NCI-H226 (cell line): ENCODE measurements at places on chromosomes 7 and 10.

GRCh38 chr7:29878081-29878688 lies 71.9 kb downstream of the WIPF3 start:
- DNase-seq, result peak; percentile 49

GRCh38 chr7:19930051-19930450 lies 156.6 kb upstream of the TMEM196 start:
- peak; percentile 44 for DNase-seq

DNA sequence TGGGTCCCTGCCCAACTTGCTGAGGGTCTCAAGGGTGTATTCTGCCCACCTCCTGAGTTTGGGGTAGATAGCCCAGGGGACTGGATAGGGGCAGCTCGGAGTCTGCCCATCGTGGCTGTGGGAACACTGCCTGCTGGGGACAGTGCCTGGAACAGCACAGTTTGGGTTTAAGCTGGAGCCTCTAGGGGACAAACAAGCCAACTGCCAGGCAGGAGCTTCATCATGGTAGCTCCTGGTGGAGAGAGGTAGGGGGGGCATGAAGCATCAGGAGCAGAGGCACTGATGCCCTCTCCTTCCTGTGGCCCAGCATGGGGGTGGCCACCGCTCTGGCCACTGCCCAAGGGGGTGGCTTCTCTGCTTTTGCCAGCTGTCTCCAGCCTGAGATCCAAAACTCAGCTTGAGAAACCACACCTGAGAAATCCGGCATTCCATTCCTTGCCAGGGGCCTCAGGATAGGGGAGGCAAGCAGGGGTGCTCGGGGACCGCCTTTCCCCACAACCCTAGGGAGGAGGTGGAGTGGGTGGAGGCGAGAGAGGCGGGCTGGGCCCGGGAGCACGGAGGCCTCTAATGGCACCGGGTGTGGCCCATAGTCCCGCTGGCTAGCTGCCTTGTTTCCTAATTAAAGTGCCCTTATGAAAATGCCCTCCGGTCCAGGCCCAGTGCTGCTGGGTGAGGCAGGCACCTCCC lies 47.6 kb downstream of the UNC5B start:
- DNase-seq, result no peak

- no peak for DNase-seq
These were observed 142.1 kb downstream of the JCAD start for GRCh38 chr10:29917311-29917710.

- DNase-seq, result no peak
These were observed 188.3 kb downstream of the DGKB start for GRCh38 chr7:14714161-14714728.

GRCh38 chr7:135770139-135770710 lies 21.6 kb upstream of the FAM180A start:
- DNase-seq, result no peak

DNA sequence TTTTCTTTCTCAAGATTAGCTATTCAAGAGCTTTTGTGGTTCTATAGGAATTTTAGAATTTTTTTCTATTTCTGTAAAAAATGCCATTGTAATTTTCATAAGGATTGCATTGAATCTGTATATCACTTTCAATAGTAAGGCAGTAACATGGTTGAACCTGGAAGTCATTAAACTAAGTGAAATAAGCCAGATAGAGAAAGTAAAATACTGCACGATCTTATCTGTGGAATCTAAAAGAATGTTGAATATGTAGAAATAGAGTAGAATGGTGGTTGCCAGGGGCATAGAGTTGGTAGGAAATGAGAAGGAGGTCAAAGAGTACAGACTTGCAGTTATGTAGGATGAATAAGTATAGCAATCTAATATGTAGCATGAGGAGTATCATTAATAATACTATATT lies 1073.5 kb upstream of the LRRN3 start:
- peak; percentile 19 for DNase-seq

- no peak for DNase-seq
These were observed 71.4 kb downstream of the ELMO1 start for GRCh38 chr7:37377231-37377630.

DNA sequence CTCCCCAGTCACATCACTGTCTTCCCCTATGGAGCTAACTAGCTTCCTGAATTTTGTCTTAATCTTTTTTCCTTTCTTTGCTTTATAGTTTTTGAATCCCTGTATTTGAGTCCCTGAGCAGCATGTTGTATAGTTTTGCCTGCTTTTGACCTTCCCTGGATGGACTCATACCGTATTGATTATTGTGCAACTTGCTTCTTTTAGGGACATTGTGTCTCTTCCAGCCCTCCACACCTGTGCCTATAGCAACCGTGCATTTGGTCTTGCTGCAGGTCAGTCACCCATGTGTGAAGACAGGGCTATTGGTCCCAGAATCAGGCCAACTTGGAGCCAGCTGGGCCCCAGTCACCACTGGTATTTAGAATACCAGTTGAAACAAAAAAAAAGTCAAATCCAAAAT lies 158.9 kb upstream of the ADCY1 start:
- no peak for DNase-seq

GRCh38 chr10:52420656-52421055 lies 106.6 kb downstream of the DKK1 start:
- peak; percentile 93 for DNase-seq

DNA sequence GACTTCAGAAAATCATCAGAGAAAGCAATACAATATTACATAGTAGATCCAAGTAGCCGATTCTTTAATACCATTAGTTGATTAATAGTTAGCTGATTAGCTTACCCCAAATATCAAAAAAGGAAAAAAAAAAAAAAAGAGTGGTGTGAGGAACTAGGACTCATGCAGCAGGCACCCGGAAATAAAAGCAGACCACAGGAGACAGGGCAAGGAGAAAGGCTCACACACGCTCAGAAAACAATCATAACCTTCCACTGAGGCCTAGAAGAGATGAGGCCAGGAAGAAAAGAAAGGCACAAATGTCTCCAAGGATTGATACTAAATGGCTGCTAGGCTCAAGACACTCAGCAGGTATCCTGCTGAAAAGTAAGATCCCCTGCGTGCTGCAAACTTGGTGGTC lies 25.9 kb downstream of the TRDMT1 start:
- DNase-seq, result no peak

DNA sequence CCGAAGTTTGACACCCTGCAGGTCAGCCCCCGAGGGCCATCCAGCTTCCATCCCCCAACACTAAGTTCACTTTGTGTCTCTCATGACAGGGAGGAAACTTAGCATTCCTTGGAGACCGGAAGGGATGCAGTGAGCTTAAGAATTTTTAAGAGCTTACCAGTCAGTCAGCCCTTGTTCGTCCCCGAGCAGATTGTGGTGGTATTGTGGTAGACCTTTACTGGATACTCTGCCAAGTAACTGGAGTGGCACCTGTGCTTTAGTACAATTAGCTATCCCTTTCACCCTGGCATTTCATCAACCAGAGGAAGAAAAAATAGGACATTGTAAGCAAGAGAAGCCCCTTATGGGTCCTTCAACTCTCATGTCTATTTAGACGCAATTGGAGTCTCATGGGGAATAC lies 74.8 kb downstream of the NSUN6 start:
- DNase-seq, result no peak

DNA sequence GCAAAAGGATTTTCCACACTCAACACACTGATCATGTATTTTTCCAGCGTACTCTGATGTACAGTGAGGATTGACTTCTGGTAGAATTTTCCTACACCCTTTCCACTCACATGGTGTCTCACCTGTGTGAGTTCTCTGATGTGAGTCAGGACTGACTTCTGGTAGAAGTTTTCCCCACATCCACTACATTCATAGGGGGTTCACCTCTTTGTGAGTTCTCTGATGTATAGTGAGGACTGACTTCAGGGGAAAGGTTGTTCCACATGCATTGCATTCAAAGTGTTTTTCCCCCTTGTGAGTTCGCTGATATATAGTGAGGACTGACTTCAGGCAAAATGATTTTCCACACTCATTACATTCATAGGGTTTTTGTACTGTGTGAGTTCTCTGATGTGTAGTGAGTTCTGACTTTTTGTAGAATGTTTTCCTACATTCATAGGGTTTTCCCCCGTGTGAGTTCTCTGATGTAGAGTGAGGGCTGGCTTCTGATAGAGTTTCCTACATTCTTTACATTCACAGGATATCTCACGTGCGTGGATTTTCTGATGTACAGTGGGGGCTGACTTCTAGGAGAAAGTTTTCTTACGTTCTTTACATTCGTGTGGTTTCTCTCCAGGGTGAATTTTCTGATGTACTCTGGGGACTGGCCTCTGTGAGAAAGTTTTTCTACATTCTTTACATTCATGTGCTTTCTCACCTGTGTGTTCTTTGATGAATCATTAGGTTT lies 146.5 kb downstream of the GLRX3 start:
- DNase-seq, result no peak

- DNase-seq, result no peak
These were observed 504.2 kb upstream of the PHF14 start for GRCh38 chr7:10469476-10469875.

GRCh38 chr7:22864855-22865601 lies 42.4 kb upstream of the TOMM7 start:
- no peak for DNase-seq

- no peak for DNase-seq
These were observed 5.0 kb downstream of the PAOX start for GRCh38 chr10:133384071-133384470.
